ENCODE measurements at places on chromosomes 3 and 15.

DNA sequence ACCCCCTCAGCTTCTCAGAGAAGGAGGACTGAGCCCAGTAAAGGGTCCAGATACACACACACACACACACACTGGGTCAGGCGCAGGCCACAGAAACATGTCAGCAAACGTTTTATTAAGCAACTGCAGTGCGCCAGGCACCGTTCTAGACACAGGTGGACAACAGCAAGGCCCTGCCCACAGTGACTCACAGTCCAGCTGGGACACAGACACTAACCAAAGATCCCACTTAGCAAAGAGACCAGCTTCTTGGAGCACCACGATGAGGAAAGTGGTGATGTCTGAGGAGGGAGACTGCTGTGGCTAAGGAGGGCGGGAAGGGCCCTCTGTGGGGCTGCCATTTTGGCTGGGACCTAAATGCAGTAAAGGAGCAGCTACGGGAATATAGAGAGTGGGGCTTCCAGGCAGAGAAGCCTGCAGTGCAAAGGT lies 2.8 kb upstream of the VILL start:
- no peak for DNase-seq

GRCh38 chr3:136543385-136543784 lies 208.8 kb downstream of the STAG1 start:
- DNase-seq = no peak

DNA sequence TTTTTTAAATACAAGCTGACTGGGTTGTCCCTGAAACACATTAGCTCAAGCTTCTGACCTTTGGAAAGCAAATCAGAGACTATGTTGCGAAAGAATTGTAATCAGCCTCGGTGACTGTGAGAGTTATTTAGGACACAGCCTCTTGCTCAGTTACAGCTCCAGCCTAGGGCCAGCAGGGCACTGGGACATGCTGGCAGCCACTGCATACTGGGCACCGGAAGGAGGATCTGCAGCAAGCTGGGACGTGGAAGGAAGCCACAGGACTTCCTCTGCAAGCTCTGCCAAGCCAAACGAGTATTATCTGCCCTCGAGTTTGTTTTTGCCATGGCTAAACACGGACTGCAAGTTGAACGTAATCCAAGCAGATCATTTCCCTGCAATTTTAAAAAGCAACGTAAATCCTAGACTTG lies 24.4 kb upstream of the COPG1 start:
- no peak for DNase-seq

- no peak for DNase-seq
Measured at GRCh38 chr3:179430277-179430870, 20.9 kb downstream of the GNB4 start.

DNA sequence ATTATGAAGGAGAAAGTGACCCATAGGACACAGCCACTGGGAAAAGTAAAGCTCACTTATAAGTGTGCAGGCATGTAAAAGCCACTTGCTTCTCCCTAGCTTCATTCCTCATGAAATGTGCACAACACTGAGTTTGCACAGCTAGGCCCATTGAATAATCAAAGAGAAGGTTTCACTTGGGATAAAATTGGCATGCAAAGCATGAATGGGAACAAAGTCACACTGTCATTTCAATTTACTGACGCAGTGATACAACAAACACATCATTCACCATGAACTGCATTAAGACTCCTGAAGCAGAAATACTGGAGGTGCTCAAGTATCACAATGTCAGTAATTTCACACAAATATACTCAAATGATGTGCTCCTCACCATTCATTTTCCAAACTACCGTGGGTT lies 61.1 kb downstream of the KCNMB2 start:
- DNase-seq = no peak

GRCh38 chr3:39318301-39318700 lies 11.2 kb upstream of the CCR8 start:
- no peak for DNase-seq

GRCh38 chr15:72155003-72155621 lies 36.9 kb downstream of the SENP8 start:
- DNase-seq = peak; percentile 19

DNA sequence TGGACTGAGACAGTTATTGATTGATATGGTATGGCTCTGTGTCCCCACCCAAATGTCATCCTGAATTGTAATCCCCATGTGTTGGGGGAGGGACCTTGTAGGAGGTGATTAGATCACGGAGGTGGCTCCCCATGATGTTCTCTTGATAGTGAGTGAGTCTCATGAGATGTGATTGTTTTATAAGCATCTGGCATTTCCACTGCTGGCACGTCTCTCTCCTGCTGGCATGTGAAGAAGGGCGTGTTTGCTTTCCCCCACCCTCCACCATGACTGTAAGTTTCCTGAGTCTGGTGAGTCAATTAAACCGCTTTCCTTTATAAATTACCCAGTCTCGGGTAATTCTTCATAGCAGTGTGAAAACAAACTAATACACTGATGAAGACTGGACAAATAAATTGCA lies 105.6 kb upstream of the MELTF start:
- DNase-seq = no peak

GRCh38 chr3:73622091-73622805 lies 2.5 kb downstream of the PDZRN3 start:
- DNase-seq = no peak

- DNase-seq = no peak
Measured at GRCh38 chr3:38614091-38614490, 35.4 kb downstream of the SCN5A start.

Data from HFF-Myc (cell line).